ENCODE measurements at places on chromosomes 2 and 18. TPM values are rescaled to one million over a fixed set of nuclear protein-coding genes. Genes with fewer than 3 reads are reported as not detected.
A peak's percentile ranks its signal among the peaks of the same experiment; 100 is the strongest.

- no peak overlapping the region for H3K4me3 ChIP-seq
- no peaks in the 10 kb centered on the region for H3K27me3 ChIP-seq
- H3K4me1 ChIP-seq: no peaks in the 10 kb centered on the region
- peak; percentile 34 for DNase-seq
- H3K36me3 ChIP-seq: no peaks in the 10 kb centered on the region
Measured at GRCh38 chr18:60549338-60549960, 176.9 kb upstream of the MC4R start.

- H3K4me1 ChIP-seq: no peaks in the 10 kb centered on the region
- no peak for DNase-seq
- H3K36me3 ChIP-seq: peaks cover 13% of the 10 kb centered on the region
Measured at GRCh38 chr2:230564805-230565779, 147.6 kb upstream of the CAB39 start.

LAMA3 gene
- total RNA-seq: 0.54 TPM

DNA sequence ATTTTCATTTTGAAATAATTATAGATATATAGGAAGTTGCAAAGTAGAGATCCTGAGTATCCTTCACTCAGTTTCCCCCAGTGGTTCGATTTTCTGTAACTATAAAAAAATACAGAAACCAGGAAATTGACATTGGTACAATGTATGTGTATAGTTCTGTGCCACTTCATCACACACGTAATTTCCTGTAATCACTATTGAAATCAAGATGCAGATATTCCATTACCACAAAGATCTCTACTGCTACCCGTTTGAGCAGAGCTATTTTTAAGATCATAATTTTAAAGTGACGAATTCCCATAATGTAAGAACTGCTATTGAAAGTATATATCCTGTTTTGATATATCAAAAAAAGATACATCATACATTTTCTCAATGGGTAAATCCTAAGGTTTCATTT lies 142.3 kb downstream of the BABAM2 start:
- H3K4me3 ChIP-seq: no peak overlapping the region
- DNase-seq: no peak
- H3K27ac ChIP-seq: no peak overlapping the region
- H3K36me3 ChIP-seq: peaks cover 2% of the 10 kb centered on the region
- H3K4me1 ChIP-seq: peaks cover 4% of the 10 kb centered on the region

MRPL33 gene
- 43.5 TPM for total RNA-seq

GRCh38 chr18:9153256-9153655 lies 16.7 kb downstream of the ANKRD12 start:
- no peak overlapping the region for H3K4me3 ChIP-seq
- DNase-seq: no peak
- peaks cover 30% of the 10 kb centered on the region for H3K36me3 ChIP-seq
- peaks cover 58% of the 10 kb centered on the region for H3K4me1 ChIP-seq

OTX1 gene
- not detected for total RNA-seq

DNA sequence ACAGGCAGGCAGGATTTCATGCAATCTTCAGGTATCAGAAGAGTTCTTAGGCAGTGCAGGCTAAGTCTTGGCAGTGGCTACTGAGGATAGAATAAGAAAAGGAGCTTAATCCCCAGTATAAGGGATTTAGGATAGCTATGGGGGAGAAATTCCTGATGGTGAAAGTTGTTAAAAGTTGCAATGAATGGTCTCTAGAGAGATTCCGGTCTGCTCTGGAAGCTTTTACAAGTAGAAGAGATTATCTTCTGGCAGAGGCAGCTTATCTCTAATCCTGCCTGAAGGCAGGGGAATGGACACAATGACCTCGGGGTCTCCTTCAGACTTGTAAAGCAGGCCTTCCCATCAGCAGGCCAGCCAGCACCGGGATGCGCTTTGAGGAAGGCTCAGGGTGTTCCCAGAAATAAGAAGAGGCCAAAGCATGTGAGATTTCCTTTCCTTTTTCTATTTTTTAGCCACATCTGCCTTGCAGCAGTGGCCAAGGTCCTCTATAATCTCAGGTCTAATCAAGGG lies 253.9 kb upstream of the KLHL29 start:
- H3K4me1 ChIP-seq: no peaks in the 10 kb centered on the region
- H3K27me3 ChIP-seq: no peaks in the 10 kb centered on the region
- H3K4me3 ChIP-seq: no peak overlapping the region
- H3K27ac ChIP-seq: no peak overlapping the region
- DNase-seq: no peak
- H3K36me3 ChIP-seq: no peaks in the 10 kb centered on the region

DNA sequence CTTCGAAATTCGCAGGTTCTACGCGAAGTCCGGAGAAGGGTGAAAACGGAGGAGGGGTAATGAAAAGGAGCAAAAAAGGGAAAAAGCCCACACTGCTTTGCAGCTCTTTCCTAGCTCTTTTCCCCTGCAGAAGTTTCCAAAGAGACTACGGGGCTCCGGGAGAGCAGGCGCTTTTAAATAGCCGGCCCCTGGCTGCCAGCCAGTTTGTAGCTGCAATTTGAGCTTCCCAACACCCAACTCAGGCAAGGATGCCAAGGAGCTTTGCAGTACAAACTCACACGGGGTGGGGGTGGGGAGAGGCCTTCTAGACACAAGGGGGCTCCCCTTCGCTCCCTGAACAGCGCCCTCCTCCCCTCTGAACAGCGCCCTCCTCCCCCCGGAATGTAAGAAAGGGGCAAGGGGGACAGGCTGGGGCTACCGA lies at the start of gene IGFBP5:
TSS of gene IGFBP5 (minus strand) at position 149 of the 421 bp plus-strand sequence. CDS start 774 bp downstream, outside the sequence.
- H3K4me1 ChIP-seq: peaks cover 29% of the 10 kb centered on the region
- DNase-seq: no peak
- no peaks in the 10 kb centered on the region for H3K36me3 ChIP-seq
- peaks cover 67% of the 10 kb centered on the region for H3K27me3 ChIP-seq
- no peak within 1 kb of the TSS for H3K27ac ChIP-seq

GKN2 gene
- total RNA-seq: not detected

DNA sequence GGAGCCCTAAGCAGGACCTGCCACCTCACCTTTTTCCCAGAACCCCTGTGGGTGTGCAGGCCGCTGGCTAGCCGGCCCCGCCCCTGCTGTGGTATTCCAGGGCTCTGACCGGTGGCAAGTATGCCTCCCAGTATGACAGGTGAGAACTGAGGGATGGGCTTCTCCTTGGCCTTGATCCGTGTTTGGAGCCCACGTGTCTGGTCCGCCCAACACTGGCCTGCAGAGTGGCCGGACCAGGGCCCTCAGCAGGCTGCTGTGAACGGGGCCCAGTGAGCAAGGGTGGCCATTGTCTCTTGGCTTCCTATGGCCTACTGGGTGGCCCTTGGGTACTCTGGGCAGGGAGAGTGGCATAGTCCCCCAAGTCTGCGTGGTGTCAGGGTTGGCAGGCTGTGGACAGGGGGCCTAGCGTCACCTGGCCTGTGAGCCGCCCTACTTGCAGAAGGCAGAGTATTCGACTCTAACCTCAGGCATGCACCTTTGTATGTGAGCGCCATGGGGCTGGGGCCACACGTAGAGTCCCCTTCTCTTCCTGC lies 1.8 kb downstream of the RNPEPL1 start:
- H3K27me3 ChIP-seq: no peaks in the 10 kb centered on the region

GRCh38 chr18:46073474-46074331 lies 1.6 kb upstream of the PSTPIP2 start:
- H3K27me3 ChIP-seq: no peaks in the 10 kb centered on the region
- H3K4me3 ChIP-seq: no peak overlapping the region
- peak overlapping the region; percentile 11 for H3K27ac ChIP-seq
- peak; percentile 78 for DNase-seq
- peaks cover 2% of the 10 kb centered on the region for H3K36me3 ChIP-seq

DNA sequence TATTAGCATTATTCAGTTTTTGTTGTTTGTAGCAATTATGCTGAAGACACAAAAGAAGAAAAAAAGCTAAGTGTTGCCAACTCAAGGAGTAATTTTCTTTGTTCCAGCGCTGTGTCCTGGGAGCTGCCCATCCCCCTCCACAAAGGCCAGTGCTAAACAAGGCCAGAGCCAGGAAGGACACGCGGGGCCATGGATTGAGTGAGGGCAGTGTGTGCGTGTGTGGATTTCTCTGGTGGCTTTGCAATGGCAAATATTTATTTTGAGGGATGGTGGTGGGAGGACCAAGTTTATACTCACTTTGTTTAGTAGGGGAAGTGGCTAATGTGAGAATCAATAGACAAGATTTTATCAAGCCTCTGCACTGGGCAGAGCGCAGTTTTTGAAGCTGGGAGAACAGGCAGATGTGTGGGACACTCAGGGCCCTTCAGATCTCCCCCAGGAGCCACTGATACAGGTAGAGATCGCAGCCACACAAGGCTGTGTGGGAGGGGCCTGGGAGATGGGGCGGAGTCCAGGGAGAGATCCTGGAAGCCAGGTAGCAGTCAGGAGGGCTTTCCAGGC lies 11.4 kb downstream of the AGAP1 start:
- H3K4me1 ChIP-seq: peaks cover 17% of the 10 kb centered on the region
- no peak for DNase-seq
- no peaks in the 10 kb centered on the region for H3K36me3 ChIP-seq

DNA sequence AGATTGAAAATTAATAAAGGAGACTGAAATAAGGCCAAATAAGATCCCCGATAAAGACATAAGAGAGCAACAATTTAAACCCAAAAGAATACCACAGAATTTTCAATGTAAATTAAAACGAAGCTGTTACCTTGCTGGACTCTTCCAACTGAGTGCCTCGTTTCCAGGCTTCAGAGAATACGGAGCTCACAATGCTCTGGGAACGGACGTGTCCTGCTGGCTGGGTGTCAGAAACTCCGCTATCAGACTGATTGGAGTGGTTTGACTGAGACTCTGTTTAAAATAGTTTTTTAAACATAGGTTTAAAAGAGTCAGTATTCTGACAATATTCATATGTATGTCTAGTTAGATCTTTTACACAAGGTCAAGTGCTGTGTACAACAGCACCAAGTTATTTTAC lies 90.4 kb downstream of the RAPH1 start:
- DNase-seq: no peak
- no peak overlapping the region for H3K4me3 ChIP-seq
- no peak overlapping the region for H3K27ac ChIP-seq

GRCh38 chr2:159753797-159754196 lies 41.5 kb downstream of the MARCHF7 start:
- peaks cover 14% of the 10 kb centered on the region for H3K4me1 ChIP-seq
- no peak overlapping the region for H3K27ac ChIP-seq
- H3K27me3 ChIP-seq: no peaks in the 10 kb centered on the region
- DNase-seq: no peak

TBR1 gene
- total RNA-seq: not detected

DNA sequence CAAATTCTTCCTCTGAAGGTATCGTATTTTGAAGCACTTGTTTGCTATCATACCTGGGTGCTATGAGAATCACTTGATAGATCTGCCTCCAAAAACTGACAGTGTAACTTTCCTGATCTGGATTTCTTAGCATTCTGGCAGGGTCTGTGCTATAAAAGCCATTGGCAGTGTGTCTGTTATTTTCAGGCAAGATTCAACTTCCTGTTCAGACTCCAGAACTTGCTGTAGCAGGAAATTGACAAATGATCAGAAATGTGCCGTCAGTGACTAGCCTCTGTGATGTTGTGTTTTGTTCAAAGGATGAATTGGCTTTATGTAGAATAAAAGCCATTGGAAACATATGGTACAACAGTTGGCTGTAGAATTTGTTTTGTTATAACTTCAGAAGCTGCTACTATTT lies 273.3 kb downstream of the PTPRM start:
- H3K27ac ChIP-seq: no peak overlapping the region
- no peaks in the 10 kb centered on the region for H3K27me3 ChIP-seq
- H3K36me3 ChIP-seq: no peaks in the 10 kb centered on the region
- peaks cover 6% of the 10 kb centered on the region for H3K4me1 ChIP-seq

DNA sequence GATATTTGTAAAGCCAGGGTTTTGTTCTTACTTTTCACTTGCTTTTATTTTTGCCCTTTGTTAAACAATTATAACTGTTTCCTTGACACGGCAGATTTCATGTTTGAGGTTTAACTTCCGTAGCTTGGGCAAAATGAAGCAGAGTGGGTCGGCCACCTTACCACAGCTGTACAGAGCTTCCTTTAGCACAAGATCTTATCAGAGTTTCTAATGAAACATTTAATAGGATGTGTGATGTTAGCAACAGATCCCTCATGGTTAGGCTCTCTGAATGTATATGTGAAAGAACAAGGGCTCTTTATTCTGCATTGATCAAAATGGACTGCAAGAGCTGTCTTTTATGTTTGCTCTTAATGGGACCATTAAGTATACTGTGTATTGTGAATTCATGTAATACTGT lies 22.3 kb downstream of the RNF125 start:
- peaks cover 75% of the 10 kb centered on the region for H3K36me3 ChIP-seq
- H3K4me3 ChIP-seq: peak overlapping the region; percentile 65
- H3K27ac ChIP-seq: peak overlapping the region; percentile 87
- no peaks in the 10 kb centered on the region for H3K27me3 ChIP-seq

DNA sequence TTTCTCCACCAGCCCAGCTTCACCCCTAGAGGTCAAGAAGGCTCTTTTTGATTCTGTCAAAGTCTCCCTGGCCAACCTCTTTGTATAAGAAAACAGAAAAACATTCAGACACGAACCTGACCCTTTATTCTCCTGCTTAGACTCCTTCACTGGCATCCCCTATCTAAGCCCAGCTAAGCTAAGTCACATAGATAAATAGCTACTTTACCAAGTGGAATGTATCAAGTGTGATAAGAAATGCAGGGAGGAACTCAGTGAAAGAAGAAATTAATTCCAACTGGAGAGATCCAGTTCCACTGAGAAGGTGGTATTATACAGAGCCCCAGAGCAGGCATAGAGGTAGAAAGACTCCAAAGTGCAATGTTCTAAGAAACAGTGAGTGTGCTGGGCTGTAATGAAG lies 489.5 kb downstream of the TNS1 start:
- H3K27ac ChIP-seq: no peak overlapping the region
- no peaks in the 10 kb centered on the region for H3K27me3 ChIP-seq
- no peak for DNase-seq
- peaks cover 5% of the 10 kb centered on the region for H3K4me1 ChIP-seq

NTSR2 gene
- total RNA-seq: not detected

GRCh38 chr2:39954346-39954745 lies 175.3 kb upstream of the THUMPD2 start:
- peaks cover 2% of the 10 kb centered on the region for H3K36me3 ChIP-seq
- H3K4me1 ChIP-seq: peaks cover 5% of the 10 kb centered on the region
- peaks cover 1% of the 10 kb centered on the region for H3K27me3 ChIP-seq
- H3K27ac ChIP-seq: no peak overlapping the region
- H3K4me3 ChIP-seq: no peak overlapping the region

OR6B2 gene
- not detected for total RNA-seq

- no peak overlapping the region for H3K27ac ChIP-seq
- H3K4me1 ChIP-seq: peaks cover 50% of the 10 kb centered on the region
Measured at GRCh38 chr2:96549967-96550786, 13.6 kb downstream of the ARID5A start.

TMEM198 gene
- 0.69 TPM for total RNA-seq

IL36RN gene
- not detected for total RNA-seq

OTOS gene
- total RNA-seq: not detected

DNA sequence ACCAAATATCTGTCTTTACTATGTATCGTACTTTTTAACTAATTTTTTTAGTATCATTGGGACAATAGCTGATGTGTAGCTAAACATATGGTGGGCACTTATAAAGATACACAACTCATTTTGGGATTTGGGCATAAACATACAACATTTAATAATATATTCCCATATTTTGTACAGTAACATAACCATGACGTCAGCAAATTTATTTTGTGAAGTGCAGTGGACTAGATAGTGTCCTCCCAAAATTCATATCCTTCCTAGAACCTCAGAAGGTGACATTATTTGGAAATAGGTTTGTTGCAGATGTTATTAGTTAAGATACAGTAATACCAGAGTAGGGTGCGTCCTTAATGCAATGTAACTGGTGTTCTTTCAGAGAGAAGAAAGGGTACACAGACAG lies 356.7 kb downstream of the CDH7 start:
- H3K4me3 ChIP-seq: no peak overlapping the region
- DNase-seq: no peak
- H3K4me1 ChIP-seq: no peaks in the 10 kb centered on the region
- no peaks in the 10 kb centered on the region for H3K27me3 ChIP-seq

GPAT2 gene
- 5.3 TPM for total RNA-seq

- H3K4me1 ChIP-seq: peaks cover 18% of the 10 kb centered on the region
- H3K36me3 ChIP-seq: no peaks in the 10 kb centered on the region
- H3K4me3 ChIP-seq: no peak overlapping the region
- no peak for DNase-seq
- H3K27me3 ChIP-seq: no peaks in the 10 kb centered on the region
Measured at GRCh38 chr2:104889960-104890684, 36.2 kb downstream of the POU3F3 start.
